ENCODE measurements at places on chromosomes 11 and 22.
A peak's percentile ranks its signal among the peaks of the same experiment; 100 is the strongest.

GRCh38 chr11:57335023-57335342 is 709 bp downstream of the SSRP1 start:
- DNase-seq, result no peak

DNA sequence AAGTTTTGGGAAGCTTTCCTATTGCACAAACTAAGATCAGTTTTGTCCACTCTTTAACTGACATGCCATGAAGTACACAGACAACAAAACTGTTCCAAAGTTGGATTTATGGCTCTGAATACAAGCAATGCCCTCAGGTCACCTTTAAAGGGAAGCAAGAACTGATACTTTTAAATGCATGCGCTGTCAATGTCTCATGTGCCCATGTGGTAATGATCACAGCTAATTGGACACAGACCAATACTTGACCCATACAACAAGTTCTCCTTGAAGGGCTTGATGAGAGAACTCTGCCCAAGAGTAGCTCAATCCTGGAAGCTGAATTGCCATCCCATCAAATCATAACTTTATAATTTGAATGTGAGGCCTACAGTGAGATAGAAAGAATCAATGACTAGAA is 624.9 kb downstream of the ETS1 start:
- DNase-seq, result no peak

- DNase-seq, result no peak
Observed at GRCh38 chr11:62013537-62014476, 46.4 kb upstream of the FTH1 start.

- no peak for DNase-seq
Observed at GRCh38 chr11:97280347-97280746, 890.5 kb downstream of the JRKL start.

DNA sequence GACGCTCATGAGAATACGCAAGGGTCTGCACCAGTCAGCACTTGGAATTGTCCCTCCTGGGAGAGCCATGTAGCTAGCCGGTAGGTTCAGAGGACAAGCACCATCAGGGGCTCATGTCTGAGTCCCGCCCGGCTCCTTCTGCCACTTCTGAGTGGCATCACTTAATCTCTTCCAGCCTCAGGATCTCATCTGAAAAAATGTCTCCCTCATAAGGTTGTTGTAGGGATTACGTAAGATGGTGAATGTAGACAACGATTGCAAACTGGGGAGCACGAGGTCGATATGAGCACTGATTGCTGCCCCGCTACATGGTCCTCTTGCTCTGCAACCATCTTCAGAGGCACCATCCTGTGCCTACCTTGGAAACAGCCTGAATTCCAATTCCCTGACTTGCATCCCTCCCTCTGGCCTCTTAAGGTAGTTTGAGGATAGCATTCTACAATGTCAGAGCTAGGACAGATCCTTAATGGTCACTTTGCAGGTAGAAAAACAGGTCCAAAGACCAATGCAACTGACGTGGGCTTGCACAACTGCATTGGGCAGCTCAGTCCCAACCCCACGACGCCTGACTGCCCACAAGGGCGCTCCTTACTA is 115.8 kb upstream of the TMEM45B start:
- DNase-seq, result peak; percentile 38

DNA sequence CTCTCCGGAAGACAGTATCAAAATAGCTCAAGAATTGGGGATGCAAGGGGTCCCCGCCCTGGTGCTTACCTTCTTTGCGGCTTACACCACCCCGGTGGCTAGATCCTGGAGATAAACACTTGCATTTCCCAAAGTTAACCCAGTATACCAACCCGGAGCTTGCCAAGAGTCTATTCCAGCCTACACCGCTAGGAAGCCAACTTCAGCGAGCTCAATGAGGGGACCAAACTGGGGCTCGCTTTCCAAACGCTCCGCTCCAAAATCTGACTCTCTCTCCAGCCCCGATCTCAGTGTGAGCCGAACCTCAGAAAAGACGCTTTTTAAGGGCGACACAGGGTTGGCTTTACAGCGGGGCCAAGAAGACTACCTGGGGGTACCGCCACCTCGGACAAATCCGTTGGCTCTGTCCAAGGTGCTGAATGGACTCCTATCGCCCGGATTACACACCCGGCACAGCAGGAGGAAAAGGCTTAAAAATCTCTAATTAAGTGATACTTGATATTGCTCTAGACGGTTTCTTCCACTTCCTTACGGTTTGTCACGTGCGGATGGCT is 20.1 kb upstream of the BDNF start:
- DNase-seq, result peak; percentile 96
